Epithelial cell of esophagus (primary cell): ENCODE measurements at places on chromosomes 16 and 17.

GRCh38 chr16:27182906-27183405, 20.4 kb upstream of the KDM8 start:
- no peak for DNase-seq

- no peak for DNase-seq
These were observed 23.1 kb upstream of the GPRC5C start for GRCh38 chr17:74408815-74409214.

- no peak for DNase-seq
These were observed 16.9 kb downstream of the OTOP3 start for GRCh38 chr17:74952431-74953133.

DNA sequence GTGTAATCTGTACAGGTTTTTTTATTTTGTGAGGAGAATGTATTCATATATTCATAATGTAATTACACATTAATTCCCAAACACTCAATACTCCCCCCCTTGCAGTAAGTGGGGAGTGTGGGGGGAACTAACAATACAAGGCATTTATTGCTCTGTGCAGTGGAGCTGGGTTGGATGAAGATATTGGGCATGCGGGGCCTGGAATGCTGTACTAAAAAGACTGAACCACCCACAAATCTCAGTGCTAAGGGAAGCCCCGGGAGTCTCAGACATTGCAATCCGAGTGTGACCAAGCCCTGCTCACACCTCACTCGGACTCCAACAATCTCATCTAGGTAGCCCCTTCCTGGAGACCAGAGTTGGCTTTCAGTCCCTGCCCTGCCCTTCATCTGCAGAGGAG, 6.0 kb downstream of the PLLP start:
- no peak for DNase-seq

- DNase-seq = no peak
These were observed 35.4 kb upstream of the ARL4D start for GRCh38 chr17:43363181-43363925.
